Posterior vena cava (tissue), 2 donors: ENCODE measurements at places on chromosomes 2 and 18. TPM values are rescaled to one million over a fixed set of nuclear protein-coding genes. Genes with fewer than 3 reads are reported as not detected.

DNA sequence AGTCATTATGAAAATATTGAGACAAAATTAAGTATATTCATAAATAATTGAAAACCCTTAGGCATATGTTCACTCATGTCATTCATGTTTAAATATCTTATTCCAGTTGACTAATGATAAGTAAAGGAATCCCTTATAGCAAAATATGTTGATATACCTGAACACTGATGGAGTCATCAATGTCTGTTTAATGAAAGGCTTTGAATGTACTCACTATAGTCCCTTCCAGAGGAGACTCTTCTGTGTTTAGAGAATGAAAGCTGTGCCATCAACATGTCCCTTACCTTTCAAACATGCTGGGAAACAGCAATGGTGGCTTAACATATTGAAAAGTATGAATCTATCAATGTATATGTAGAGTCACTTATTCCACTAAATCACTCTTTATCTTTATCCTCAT, 242.9 kb downstream of the KCNJ3 start:
- no peak for DNase-seq

GRCh38 chr2:66569974-66570373, 135.0 kb downstream of the MEIS1 start:
- DNase-seq, result no peak

DNA sequence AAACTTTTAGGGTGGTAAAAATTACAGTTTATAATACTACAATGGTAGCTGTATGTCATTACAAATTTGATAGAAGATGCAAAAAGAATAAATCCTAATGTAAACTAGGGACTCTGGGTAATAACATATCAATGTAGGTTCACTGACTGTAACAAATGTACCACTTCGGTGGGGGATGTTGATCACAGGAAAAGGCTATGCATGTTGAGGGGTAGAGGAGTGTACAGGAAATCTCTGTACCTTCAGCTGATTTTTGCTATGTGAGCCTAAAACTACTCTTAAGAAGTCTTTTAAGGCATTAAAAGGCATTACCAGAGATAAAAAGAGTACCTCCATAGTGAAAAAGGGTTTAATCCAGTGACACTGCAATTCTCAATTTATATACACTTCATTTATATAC, 25.0 kb downstream of the TRIP12 start:
- DNase-seq, result no peak

GRCh38 chr18:22846088-22846683, 86.9 kb upstream of the RBBP8 start:
- no peak for DNase-seq

DNA sequence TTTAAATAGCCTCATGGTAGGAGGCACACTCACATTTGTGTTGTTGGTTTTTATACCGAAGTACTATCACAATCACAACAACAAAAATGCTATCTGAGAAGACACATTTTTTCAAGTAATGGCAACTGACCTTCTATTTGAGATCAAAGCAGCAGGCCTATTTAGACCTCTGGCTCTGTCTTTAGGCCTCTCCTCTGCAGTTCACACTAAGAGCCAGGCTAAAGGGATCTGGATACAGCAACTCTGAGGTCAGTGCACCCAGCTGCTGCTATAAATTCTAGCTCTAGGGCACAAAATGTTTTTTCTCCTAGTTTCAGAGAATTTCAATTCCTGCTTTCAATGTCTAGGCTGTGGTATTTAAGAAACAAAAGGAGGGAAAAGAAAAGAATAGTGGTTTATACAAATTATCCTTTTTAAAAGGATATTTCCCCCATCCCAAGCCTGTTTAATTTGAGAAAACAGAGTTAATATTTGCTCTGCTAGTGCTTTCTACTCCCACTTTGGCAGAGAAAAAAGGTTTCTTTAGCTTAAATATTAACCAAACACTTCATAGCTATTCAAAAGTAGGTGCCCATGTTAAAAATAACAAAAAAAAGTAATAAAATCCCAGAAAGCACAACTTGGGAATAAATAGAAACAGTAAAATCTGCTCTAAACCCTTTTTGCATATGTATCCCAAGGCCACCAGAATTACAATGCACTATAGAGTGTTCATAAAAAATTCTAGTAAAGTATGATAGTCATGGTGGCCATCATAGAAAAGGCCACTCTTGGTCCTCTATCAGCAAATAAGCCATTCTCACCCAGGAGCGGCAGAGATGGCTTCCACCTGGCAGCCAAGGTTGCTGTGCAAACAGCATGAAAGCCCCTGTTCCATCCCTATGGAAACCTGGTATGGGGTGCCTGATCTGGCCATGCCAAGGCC, 293.6 kb upstream of the SESTD1 start:
- no peak for DNase-seq

Gene DCDC2C
- total RNA-seq, result not detected

Gene EFHD1
- total RNA-seq, result 42.2 TPM
